ENCODE measurements at places on chromosomes 6 and 20.

DNA sequence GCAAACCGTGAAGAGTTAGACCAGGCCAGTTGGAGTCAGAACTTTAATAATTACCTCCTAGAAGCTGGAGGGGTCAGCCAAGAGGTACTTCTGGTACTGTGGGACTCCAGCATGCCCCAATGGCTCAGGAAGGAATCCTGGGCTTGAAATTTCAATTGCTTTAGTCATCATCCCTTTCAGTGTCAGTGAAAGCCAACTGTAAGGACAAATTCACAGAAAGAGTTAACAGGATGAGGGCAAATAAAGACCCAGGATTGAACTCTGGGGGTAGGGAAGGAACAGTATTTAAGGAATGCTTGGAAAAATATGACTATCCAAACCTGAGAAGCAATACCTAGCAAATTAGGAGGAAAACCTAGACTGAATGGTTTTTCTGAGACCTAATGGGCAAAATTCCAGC lies 735.1 kb upstream of the MARCKS start:
- no peak for DNase-seq

GRCh38 chr6:118249680-118250079 lies 298.4 kb upstream of the PLN start:
- no peak for DNase-seq

- DNase-seq: no peak
Observed at GRCh38 chr20:57445298-57445697, 54.1 kb downstream of the RBM38 start.

DNA sequence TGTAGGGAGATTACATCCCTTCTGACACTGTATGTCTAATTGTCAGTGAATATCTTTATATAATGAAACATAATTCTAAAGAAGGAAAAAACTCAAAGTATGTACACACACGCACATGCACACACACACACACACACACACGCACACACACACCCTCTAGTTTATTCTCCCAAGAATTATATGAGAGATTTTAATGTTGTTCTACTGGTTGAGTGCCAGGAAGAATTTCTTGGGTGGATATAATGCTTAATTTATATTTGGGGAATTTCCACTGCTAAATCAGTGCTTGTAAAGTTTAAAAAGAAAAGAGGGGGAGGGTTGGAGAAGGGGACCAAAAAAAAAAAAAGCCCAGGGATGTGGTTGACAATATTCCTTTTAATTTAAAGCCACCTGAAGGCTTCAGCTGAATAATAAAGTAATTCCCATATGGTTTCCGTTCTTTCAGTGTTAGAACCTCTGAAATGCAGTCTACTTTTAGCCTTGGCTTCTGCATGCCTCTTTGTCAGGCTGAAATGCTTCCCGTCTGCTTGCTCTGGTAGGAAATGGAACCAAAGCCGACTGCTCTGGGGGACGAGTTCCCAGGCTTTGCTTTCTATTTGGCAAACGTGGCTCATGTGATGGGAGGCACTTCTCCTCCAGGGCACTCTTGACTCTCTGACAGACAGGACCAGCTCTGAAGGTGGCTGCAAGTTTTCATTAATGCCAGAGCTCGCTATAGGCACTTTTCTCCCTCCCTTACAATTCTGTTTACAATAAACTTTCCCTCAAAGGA lies 225.4 kb downstream of the PRL start:
- DNase-seq: no peak

- DNase-seq: no peak
Observed at GRCh38 chr6:140909156-140909555, 1223.6 kb upstream of the GJE1 start.

- no peak for DNase-seq
Observed at GRCh38 chr20:3777716-3778629, 3.3 kb downstream of the SPEF1 start.

GRCh38 chr6:35719830-35720733 lies 16.8 kb upstream of the ARMC12 start:
- no peak for DNase-seq

- DNase-seq: no peak
Observed at GRCh38 chr6:146883640-146884531, 285.1 kb downstream of the ADGB start.

DNA sequence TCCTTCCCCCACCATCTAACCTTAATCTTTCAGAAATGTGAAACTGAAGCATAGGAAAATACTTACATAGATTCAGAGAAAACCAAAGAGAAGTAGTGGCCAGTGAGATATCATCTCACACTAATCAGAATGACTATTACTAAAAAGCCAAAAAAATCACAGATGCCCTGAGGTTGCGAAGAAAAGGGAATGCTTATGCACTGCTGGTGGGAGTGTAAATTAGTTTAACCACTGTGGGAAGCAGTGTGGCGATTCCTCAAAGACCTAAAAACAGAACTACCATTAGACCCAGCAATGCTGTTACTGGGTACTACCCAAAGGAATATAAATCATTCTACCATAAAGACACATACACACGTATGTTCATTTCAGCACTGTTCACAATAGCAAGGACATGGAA lies 9.2 kb upstream of the PREX1 start:
- DNase-seq: no peak

DNA sequence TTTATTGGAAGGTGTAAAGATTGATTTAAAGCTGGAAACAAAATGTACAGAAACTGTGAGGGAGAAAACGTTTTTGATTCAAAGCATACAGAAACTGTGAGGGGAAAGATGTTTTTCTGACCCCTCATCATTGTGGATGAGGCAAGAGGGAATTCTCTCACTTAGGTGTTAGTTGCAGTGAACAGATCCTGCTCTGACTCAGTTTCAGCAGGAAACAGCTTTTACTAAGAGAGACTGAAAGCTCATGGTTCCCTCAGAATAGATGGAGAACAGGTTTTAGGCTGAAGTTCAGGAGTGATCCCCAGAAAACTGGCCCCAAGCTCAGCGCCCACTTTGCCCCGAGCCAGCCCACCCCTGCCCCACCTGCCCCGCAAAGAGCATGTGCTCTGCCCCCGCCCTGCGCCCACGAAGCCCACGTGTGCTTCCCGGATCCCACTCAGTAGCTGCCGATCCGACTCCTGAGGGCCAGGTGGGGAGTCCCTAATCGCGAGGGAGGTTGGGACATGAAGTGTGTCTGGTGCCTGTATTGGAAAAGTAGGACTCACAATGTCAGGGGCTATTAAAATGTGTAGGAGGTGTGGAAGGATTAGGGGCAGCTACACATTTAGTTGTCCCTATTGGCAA lies 41.2 kb downstream of the DUSP22 start:
- DNase-seq: no peak

GRCh38 chr6:39217177-39217864 lies 12.0 kb downstream of the KCNK5 start:
- no peak for DNase-seq

DNA sequence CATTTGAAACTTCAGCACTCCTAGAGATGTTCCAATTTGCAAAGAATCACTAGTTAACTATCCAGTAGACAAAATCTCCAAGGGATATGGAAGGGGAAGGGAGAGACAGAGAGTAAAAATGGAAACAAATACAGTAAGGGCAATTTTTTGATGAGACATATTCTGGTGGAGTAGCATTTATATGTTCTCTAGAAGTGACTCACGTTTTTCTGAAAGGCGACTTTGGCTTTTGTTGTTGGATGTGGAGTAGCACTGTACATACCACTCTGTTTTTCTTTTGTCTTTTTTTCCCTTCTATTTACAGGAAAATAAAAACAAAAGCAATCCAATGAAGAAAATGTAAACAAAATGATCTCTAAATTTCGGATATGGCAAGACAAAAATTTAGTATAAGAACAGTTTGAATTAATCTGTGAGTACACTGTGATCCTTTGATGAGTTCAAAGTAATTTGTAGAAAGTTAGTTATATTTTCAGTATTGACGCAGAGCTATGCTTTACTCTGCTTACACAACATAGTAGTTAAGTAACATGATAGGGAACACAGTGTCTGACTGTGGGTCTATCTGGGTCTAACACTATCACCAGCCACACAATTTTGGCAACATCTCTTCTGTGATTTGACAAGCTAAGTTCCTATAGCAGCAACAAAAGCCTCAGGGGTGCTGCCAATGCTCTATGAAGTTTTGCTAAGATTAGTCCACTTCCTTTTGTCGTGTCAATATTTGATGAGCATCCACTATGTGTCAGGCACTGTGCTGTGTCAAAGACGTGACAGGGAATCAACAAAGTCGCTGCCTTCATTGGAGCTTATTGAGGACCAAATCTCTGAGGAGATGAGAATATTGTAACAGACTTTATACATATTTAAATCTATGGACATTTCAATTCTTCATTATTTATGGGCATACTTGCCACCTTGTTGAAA lies 27.3 kb upstream of the TAGAP start:
- DNase-seq: no peak

DNA sequence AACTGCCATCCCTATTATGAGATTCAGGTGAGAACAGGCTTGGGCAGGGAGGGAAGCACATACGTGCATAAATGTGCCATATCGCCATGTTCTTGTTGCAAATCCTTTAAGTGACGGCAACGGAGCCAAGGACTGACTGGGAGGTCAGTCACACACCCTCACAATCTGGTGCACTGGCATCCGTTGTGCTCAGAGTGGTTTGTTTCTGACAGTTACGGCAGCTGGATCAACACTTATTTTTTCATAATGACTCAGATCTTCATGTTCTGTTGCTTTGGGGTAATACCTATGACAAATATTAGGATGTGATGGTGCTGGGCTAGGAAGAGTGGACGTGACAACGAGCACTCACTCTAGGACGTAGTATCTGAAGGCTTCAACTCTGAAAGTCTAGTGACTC lies 56.2 kb upstream of the PREP start:
- no peak for DNase-seq

DNA sequence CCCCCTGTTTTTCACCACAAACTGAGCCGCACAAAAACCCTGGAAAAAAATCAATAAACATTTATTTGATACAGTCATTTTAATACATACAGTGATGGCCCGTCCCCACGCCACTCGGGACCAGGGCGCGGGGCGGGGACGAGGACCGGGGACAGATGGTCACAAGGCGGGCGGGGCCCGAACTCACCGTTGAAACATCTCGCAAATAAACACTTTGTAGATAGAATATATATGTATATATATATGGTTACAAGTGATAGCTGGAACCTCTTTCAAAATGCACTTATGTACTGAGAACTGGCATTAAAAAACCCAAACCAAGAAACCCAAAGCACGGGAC lies 418 bp upstream of the UCKL1 start:
- no peak for DNase-seq

GRCh38 chr20:2403291-2404052 lies 22.8 kb downstream of the TGM6 start:
- DNase-seq: no peak

- no peak for DNase-seq
Observed at GRCh38 chr20:56592817-56593216, 36.3 kb upstream of the TFAP2C start.

DNA sequence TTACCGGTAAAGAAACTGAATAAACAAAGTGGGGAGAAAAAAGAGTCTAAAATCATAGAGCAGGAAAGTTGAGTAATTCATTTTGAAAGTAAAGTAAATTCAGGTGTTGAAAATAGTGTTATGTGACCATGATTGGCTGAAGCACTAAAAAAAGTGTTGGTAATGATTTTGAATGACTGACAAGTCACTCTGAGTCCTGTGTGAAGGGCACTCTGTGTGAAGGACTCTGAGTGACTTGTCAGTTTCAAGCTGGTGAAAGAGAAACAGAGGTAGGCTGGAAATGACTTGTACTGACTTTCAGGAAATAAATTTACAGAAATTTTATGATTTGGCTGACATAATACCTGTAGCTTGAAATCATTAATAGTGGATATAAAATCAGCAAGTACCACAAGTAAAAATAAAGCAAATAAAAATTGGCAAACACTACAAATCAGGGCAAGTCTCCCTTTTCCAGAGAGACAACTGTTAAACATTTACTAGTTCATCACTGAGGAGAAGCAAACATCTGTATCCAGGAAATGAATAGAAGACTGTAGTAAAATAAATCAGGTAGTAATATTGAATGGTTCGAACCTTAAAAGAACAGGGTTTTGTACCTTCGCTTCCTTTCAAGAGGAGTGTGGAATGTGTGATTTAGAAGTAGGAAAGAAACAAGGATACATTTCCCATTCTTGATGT lies 630.6 kb downstream of the GRIK2 start:
- DNase-seq: no peak

GRCh38 chr6:91523511-91523910 lies 936.6 kb upstream of the MAP3K7 start:
- DNase-seq: no peak

GRCh38 chr6:37033255-37033654 lies 27.8 kb downstream of the FGD2 start:
- DNase-seq: no peak

- DNase-seq: no peak
Observed at GRCh38 chr6:7143476-7143974, 35.8 kb downstream of the RREB1 start.

- DNase-seq: no peak
Observed at GRCh38 chr6:43269273-43270007, 26.2 kb downstream of the TTBK1 start.

DNA sequence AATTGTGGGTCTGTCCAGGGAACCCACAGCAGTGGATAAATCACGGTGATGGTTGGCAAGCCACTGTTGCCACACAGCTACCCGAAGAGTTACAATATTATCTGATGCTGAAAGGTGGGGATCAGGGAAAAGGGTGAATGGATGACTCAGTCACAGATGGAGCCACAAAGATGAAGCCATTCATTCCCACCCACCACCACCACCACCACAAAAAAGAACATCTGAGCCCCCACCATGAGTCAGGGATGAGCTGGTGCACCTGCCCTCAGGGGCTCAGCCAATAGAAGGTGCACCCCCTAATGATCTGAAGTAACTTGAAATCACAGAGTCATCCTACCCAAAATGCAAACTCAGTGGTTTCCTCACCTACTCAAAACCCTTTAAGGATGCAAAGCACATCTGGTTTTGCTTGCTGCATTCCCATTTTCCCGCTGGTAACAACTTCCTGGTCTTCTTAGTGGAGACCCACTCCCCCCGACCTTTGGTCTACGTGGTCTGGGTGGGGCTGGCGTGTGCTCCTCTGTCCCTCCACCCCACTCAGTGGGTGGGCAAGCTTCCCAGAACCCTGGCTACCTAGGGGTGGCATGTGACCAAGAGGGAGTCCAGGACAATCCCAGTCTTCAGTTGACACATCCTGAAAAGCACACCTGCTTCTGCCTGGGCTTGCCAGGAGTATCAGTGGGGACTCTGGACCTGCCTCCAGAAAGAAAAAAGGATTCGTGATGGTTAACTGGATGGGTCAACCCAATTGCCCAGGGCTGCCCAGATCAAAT lies 125.5 kb downstream of the ANKRD60 start:
- no peak for DNase-seq
